ENCODE measurements at places on chromosomes 2 and 18. TPM values are rescaled to one million over a fixed set of nuclear protein-coding genes. Genes with fewer than 3 reads are reported as not detected.
A peak's percentile ranks its signal among the peaks of the same experiment; 100 is the strongest.

GRCh38 chr2:151097895-151098294 lies 163.8 kb downstream of the RBM43 start:
- DNase-seq: no peak

- no peak for DNase-seq
Observed at GRCh38 chr18:11505993-11506392, 103.4 kb upstream of the SLC35G4 start.

DNA sequence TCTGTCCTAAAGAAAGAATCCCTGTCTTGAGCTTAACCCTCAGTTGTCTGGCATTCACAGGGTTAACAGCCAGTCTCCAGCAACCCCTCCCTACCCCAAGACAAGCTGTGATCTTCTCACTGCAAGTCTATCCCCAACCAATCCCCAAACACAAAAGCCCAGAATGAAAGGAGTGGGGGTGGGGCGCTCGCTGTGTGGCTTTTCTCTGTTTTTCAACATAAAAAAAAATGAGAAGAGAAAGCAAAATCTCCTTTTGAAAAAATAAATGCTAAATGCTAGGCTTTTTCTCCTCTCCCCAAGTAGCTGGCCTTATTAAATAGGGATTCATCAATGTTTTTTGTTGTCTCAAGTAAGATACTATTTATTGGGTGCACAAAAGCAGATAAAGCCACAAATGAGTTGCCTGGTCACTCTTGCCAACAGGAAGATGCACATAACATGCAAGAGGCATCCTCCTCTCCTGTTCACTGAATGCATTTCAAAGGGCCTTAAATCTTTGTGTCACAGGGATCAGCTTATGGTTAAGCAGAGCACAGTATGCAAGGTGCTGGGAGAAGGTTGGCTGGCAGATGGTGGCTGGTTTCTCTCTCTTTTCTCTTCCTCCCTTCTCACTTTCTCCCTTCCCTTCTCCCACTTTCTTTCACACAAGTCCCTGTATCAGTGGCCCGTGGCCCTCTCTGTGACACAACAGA lies 225.6 kb downstream of the CMPK2 start:
- DNase-seq: peak; percentile 76

GRCh38 chr2:229071292-229071976 lies 199.7 kb downstream of the PID1 start:
- DNase-seq: no peak

DNA sequence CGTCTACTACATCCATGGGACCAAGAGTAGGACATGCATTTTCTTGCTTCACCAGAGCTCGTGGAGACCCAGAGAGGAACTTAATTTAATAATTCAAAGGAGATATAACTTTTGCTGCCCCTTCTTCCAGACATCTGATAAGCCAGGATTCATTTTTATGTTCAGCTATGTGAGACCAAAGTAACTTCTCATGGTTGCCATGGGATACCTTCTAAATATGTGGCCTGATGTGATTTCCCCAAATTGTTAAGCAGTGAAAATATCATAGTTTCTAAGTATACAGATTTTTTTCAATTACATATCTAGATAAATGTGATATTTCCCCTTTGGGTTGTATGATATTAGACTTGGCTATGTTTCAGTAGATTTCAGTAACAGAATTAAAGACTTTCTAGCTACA lies 185.5 kb upstream of the FN1 start:
- DNase-seq: peak; percentile 29

- DNase-seq: no peak
Observed at GRCh38 chr18:63098018-63098981, 221.3 kb downstream of the BCL2 start.

- no peak for DNase-seq
Observed at GRCh38 chr2:217114117-217114516, 254.3 kb upstream of the TNP1 start.

GRCh38 chr2:161131074-161131680 lies 29.1 kb upstream of the TANK start:
- no peak for DNase-seq

- no peak for DNase-seq
Observed at GRCh38 chr18:21270453-21270852, 28.4 kb downstream of the GREB1L start.

Gene EPB41L3
- 37.3 TPM for total RNA-seq

Gene B3GNT7
- 73.7 TPM for total RNA-seq

Gene SLC8A1
- total RNA-seq: 30.5 TPM
